ENCODE measurements at places on chromosomes 7 and 10. TPM values are rescaled to one million over a fixed set of nuclear protein-coding genes. Genes with fewer than 3 reads are reported as not detected.

- DNase-seq = no peak
Observed at GRCh38 chr10:12631216-12631615, 281.9 kb downstream of the CAMK1D start.

DNA sequence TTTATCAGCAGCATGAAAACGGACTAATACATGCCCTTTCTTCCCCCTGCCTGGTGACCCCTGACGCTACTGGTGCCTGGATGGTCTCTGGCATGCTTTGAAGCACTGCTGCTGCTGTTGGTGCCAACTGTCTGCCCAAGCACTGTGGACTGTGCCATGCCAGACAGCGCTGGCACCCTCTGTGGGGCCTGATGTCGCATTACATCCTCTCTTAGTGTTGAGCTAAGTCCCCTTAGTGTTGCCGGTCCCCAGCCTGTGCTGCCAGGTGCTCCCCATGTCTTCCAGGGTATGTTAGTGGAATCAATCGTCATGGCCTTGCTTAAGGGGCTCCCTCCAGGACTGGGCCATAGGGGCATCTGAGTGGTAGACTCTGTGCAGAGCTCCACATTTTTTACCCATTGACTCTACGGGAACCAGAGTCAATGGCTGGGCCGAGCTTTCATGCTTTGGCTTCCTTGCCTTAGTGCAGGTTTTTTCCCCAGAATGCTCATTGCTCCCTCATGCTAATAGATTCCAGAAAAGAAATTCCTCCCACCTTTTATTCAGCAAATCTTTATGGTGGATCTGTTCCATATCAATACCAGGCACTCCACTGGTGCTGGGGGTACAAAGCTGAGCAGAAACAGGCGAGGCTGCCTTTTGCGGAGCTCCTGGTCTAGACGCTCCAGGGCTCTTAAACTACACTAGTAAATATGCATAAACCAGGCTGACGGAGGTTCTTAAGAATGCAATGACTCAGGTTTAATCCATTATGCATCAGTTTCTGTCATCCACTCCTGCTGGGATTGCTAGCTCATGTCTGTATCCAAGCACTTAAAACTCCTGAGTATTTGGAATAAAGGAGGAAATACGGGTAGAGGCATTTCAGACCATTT lies 21.8 kb upstream of the MRC1 start:
- no peak for DNase-seq

The ZNF727 gene
- total RNA-seq = 3.5 TPM

- DNase-seq = peak; percentile 84
Observed at GRCh38 chr10:123009105-123009820, 457 bp downstream of the ACADSB start.

The OR13A1 gene
- not detected for total RNA-seq

The PRKCQ gene
- 0.74 TPM for total RNA-seq

The PDZD7 gene
- total RNA-seq = 0.48 TPM

DNA sequence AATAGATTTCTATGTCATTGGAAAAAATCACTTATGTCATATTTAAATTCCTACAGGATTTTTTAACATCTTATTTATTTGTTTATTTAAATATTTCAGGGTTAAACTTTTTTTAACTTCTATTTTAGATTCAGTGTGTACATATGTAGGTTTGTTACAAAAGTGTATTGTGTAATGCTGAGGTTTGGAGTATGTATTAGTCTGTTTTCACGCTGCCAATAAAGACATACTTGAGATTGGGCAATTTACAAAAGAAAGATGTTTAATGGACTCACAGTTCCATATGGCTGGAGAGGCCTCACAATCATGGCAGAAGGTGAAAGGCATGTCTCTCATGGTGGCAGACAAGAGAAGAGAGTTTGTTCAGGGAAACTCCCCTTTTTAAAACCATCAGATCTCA lies 65.4 kb downstream of the MGAM2 start:
- DNase-seq = no peak

GRCh38 chr10:112701211-112701877 lies 248.7 kb upstream of the TCF7L2 start:
- no peak for DNase-seq

- DNase-seq = no peak
Observed at GRCh38 chr10:106971411-106971831, 193.1 kb downstream of the SORCS1 start.

The SLC13A1 gene
- total RNA-seq = not detected

DNA sequence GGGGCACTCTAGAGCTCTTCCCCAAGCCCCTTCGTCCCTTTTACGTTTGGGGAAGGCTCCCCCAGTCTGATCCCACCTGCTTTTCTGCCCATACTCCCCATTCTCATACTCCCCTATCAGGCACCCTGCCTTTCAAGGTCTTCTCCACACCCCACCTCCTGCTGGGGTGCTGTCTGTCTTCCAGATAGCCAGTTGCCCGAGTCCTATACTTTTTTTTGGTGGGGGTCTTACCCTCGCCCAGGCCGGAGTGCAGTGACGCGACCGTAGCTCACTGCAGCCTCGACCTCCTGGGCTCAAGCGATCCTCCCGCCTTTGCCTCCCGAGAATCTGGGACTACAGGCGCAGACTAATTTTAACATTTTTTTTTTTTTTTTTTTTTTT lies 775 bp upstream of the ABHD11 start:
- DNase-seq = no peak

- no peak for DNase-seq
Observed at GRCh38 chr7:155191137-155191536, 106.5 kb upstream of the INSIG1 start.

The TRIM56 gene
- 38.2 TPM for total RNA-seq

The FAM20C gene
- 74.3 TPM for total RNA-seq

The NAT16 gene
- total RNA-seq = not detected

GRCh38 chr7:73815436-73815835 lies 15.4 kb upstream of the CLDN4 start:
- DNase-seq = peak; percentile 58

DNA sequence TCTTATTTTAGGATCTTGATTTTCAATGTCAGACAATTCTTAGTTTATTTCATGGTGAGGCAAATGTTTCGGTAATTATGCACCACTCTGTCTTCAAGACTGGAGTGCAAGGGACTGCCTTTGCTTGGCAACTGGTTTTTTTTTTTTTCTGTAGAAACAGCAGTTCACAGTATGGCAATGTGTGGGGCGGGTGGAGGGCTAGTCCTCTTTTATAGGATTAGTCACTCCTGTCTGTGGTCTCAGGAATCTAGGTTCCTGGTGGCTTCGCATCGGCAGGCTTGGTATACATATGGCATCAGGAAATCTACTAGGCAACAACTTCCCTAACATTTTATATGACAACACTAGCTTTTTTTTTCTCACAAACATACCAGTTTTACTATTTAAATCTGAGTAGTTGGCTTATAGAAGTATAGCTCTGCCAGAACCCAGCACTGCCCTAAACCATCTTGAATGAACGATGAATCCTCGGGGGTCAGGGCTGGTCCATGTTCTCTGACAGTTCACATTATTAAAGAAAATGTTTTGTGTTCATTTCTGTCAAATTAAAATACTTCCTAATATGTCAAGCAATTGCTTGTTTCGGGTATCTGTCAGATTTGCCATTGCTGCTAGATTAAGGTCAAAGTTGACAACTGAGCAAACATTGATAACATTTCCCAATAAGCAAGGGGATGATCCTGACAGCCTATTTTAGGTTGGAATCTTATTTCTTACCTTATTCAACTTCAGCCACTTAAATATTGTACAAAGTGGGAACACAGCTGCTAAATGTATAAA lies 289.7 kb upstream of the VSTM2A start:
- DNase-seq = no peak

The MPP7 gene
- total RNA-seq = 37.1 TPM

The IQUB gene
- total RNA-seq = 0.97 TPM

- no peak for DNase-seq
Observed at GRCh38 chr10:96902117-96902516, 70.0 kb downstream of the LCOR start.

The DEPP1 gene
- total RNA-seq = 105 TPM

The EIF5AL1 gene
- 0.19 TPM for total RNA-seq

GRCh38 chr10:128964100-128964403 lies 503.0 kb upstream of the MGMT start:
- DNase-seq = no peak

The NUDT13 gene
- 2.1 TPM for total RNA-seq

The FLNC gene
- total RNA-seq = 440 TPM

GRCh38 chr7:87231258-87231657 lies 11.7 kb upstream of the TMEM243 start:
- DNase-seq = no peak

The PLEKHS1 gene
- not detected for total RNA-seq
